ENCODE measurements at places on chromosomes 6 and 20. TPM values are rescaled to one million over a fixed set of nuclear protein-coding genes. Genes with fewer than 3 reads are reported as not detected.

- H3K27ac ChIP-seq: no peak overlapping the region
- no peaks in the 10 kb centered on the region for H3K36me3 ChIP-seq
- no peaks in the 10 kb centered on the region for H3K27me3 ChIP-seq
- DNase-seq: no peak
- no peaks in the 10 kb centered on the region for H3K4me1 ChIP-seq
- H3K4me3 ChIP-seq: no peak overlapping the region
Observed at GRCh38 chr6:63734923-63735322, 99.3 kb downstream of the PHF3 start.

DNA sequence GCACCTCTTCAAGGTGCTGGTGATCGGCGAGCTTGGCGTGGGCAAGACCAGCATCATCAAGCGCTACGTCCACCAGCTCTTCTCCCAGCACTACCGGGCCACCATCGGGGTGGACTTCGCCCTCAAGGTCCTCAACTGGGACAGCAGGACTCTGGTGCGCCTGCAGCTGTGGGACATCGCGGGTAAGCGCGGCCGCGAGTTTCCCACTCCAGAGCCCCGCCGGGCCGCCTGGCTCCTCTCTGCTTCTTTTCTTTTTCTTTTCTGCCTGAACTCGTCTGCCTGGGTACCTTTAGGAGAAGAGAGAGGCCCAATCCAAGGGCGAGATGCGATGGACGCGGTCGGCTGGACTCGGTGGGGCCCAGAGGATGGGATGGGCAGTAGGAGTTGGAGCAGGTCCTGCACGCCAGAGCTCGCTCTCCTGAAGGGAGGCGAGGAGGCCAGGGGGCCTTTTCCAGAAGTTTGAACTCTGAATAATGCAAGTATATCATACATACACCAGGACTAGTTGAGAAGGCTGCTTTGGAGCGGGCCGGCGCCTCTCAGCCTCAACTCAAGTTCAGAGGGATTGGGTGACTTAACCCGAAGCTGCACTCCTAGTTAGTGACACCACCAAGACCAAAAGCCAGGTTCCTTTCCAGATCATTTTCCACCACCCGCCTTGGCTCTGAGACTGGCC is 445 bp downstream of the RAB32 start:
- peak; percentile 78 for DNase-seq
- H3K4me3 ChIP-seq: peak overlapping the region; percentile 90
- peaks cover 32% of the 10 kb centered on the region for H3K4me1 ChIP-seq
- H3K36me3 ChIP-seq: peaks cover 24% of the 10 kb centered on the region

DNA sequence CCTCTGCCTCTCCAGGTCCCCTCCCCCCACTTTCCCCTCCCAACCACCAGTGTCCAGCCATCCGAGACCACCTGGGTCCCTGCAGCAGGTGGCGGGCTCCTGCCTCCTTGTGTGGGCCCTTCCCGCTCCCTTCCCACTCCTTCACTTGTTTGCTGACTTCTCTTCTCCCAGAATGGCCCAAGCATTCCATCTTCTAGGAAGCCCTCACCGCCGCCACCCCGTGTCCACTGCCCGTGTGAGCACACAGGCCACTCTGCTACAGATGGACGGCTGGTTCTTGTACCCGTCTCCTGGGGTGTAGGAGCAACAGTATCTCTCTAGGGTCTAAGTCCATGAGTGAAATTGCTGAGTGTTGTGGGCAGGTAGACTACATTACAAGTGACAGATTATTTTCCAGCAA is 15.0 kb downstream of the BPHL start:
- peaks cover 13% of the 10 kb centered on the region for H3K4me1 ChIP-seq
- H3K4me3 ChIP-seq: no peak overlapping the region
- H3K27ac ChIP-seq: no peak overlapping the region
- DNase-seq: no peak
- H3K27me3 ChIP-seq: no peaks in the 10 kb centered on the region
- peaks cover 28% of the 10 kb centered on the region for H3K36me3 ChIP-seq

Gene MUCL3
- not detected for total RNA-seq

Gene CLPSL2
- not detected for total RNA-seq
